ENCODE measurements at places on chromosomes 1 and 21.
A peak's percentile ranks its signal among the peaks of the same experiment; 100 is the strongest.

- DNase-seq, result no peak
These were observed 4.9 kb downstream of the GREM2 start for GRCh38 chr1:240607006-240607405.

DNA sequence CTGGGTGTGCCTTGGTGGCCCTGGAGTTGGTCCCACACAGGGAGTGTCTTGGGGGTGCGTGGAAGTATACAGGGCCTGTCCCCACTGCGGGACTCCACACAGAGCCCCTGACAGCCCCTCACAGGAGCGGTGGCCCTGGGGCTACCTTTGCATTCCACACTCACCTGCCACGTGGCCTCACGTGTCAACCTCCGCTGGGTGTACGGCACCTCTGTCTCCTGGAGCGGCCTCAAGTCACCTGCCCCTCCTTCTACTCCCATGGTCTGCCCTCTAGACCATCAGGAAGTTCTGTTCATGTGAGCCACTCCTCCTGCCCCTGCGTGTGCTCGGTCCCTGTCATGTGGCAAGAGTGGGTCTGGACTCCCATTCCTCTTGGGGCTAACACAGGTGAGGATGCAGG, 58.6 kb downstream of the FAAP20 start:
- no peak for DNase-seq

GRCh38 chr1:213651077-213651476, 336.7 kb upstream of the PROX1 start:
- no peak for DNase-seq

DNA sequence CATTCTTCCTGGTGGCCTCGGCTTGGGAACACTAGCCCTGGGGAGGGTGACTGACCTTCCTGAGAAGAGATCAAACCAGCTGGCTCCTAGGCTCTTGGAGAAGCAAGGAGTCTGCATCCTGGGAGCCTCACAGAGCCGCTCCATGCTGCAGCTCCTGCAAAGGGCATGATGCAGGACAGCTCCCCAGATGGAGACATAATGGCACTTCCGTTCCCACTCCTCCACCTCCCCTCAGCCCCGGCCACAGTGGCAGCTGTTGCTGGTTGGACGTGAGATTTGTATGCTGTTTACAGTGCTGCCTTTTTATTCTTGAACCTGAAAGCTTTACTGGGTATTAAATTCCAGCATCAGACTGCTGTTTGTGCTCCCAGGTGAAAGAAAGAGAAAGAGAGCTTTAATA, 83.7 kb upstream of the CTTNBP2NL start:
- peak; percentile 46 for DNase-seq

DNA sequence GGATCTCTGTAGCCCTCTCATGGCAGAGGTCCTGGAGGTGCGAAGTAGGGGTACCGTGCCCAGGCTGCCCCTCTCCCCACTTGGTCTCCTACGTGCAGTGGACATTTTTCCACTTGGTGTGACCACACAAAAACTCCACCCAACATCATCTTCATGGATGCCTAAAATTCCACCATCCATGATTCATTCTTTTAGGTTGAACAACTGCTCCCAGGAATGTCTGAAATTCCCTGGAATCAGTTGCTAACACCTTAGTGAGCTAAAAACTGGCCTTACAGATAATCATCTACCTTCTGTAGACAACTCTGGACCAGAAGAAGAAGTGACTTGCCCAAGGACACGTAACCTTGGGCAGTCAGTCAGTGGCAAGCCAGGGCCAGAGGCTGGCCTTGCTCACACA, 32.1 kb upstream of the CLIC4 start:
- DNase-seq, result no peak
